ENCODE measurements at places on chromosomes 3 and 15. TPM values are rescaled to one million over a fixed set of nuclear protein-coding genes. Genes with fewer than 3 reads are reported as not detected.

DNA sequence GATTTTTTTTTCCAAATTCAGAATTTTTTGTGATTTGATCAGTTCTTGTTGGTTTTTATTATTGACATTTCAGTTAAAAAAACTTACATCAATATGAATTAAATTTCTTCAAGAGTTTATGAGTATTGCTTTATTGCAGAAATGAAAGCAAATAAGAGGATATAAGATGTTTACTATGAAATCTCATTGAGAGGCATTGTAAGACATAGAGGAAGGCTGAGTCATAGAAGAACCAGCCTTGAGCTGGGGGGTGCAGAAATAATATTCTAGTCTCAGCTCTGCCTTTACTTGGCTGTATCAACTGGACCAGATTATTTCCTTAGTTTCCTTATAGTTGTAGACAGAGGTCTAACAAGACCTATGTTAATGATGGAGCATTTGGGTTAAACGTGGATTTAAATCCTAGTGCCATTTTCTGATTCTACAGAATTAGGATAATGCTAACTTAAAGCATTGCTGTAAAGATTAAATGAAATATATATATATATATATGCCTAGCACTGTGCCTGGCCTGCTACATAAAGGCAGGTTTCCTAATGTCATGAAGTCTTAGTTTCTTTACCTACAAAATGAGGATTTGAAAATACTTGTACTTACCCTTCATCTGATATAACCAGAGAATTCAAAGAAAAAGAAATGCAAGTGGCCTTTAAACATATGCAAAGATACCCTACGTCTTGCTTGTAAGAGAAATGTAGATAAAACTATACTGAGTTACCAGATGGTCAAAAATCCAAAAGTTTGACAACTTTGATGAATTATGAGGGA is 7.3 kb downstream of the FAM98B start:
- DNase-seq, result no peak

GRCh38 chr3:194575484-194576210 is 57.6 kb downstream of the TMEM44 start:
- no peak for DNase-seq

DNA sequence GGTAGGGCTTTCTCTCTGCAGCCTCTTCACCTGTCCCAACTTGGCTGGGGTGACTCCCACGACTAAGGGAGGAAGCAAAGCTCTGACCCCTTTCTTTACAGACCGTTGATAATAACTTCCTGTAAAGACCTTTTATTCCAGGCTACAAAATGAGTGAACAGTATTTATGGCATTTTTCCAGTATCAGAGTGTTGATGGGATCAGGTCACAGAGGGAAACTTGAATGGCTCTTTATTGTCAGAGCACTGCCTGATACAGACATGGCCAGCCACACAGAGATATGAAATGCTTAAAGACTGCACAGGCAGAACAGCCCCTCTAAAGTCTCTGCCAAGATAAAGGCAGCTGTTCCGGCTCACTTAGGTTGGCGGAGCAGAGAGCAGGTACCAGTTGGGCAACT is 1033.9 kb upstream of the NR2F2 start:
- no peak for DNase-seq

DNA sequence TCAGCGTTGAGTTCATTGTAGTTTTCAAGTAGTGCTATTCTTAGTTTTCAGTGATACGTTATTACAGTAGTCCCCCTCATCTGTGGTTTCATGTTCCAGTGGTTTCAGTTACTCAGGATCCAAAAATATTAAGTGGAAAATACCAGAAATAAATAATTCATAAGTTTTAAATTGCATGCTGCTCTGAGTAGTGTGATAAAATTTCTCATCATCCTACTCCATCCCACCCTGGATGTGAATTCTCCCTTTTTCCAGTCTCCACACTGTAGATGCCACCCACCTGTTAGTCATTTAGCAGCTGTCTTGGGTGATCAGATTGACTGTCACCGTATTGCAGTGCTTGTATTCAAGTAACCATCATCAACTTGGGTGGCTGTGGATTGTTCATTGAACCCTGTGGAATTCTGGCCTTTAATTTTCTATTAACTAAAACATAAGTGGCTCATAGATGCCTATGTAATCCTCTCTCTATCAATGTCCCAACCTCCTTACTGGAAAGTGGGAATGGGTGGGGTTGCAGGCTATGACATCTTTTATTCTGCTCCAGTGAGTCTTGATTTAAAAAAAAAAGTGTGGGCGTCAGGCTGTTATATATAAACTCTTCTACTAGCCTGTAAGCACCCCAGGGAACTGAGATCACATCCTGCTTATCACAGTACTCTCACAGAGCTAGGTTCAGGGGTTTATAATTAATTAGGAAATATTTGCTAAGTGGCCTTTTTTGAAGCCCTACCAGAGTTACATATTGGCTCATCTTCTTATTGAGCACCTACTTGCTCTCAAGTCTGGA is 97.5 kb downstream of the CFAP20DC start:
- no peak for DNase-seq

Gene HERC2
- total RNA-seq, result 64.6 TPM

DNA sequence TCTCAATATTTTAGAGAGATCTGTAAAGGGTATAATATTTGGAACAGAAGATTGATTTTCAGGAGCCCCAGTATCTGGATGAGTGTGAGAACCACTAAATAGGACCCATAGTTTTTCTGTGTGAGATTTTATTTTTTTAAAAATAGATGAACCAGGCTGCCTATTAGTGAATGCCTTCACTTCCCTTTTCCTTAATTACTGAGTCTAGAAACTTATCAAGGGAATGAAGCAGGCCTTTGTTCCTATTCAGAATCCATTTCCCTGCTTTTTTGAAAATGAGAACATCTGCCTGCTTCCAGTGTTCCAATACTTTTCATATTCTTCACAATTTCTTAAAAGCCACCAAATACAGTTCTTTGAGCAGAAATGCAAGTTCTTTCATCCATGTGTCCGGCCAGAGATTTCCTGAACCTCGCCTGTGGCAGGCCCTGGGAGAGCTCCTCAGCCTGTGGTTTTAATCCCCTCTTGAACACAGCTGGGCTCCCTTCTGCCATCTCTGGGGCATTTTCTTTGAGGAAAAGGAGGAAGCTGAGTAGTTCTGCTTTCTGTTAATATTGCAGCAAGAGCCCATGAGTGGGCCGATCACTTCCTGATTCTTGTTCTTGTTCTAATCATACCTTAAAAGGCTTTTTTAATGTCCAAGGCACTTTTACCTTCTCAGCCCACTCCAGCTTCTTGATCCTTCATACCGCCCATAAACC is 4.7 kb downstream of the EHD4 start:
- DNase-seq, result no peak

Gene C3orf18
- total RNA-seq, result 13.6 TPM

Gene CA12
- 8.7 TPM for total RNA-seq

DNA sequence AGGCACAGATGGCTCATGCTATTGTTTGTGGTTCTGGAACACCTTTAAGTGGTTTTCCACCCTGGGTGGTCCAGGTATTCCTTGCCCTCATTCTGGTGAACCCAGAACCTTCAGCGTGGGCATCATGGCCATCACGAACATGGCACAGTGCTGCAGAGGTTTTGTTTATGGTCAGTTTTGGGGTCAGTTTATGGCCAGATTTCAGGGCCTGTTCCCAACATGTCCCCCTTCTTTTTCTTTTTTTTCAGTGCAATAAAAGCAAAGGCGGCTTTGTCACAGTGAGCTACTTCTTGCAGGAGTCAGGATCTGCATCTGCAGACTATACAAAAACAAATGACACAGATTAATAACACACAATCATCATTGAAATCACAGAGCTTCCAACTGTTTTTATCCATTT is 1085.0 kb upstream of the ALCAM start:
- DNase-seq, result no peak

DNA sequence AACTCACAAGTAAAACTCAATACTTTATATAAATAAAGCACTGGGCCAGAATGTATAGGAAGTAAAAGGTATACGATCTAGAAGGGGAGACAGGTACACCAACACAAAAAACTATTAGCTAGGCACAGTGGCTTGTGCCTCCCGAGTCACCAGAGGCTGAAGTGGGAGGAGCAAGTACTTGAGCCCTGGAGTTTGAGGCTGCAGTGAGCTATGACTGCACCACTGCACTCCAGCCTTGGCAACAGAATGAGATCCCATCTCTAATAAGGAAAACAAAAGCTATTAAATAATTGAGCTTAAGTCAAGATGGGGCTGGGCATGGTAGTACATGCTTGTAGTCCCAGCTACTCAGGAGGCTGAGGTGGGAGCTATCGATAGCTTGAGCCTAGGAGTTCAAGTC is 17.0 kb downstream of the PIK3CB start:
- DNase-seq, result no peak

DNA sequence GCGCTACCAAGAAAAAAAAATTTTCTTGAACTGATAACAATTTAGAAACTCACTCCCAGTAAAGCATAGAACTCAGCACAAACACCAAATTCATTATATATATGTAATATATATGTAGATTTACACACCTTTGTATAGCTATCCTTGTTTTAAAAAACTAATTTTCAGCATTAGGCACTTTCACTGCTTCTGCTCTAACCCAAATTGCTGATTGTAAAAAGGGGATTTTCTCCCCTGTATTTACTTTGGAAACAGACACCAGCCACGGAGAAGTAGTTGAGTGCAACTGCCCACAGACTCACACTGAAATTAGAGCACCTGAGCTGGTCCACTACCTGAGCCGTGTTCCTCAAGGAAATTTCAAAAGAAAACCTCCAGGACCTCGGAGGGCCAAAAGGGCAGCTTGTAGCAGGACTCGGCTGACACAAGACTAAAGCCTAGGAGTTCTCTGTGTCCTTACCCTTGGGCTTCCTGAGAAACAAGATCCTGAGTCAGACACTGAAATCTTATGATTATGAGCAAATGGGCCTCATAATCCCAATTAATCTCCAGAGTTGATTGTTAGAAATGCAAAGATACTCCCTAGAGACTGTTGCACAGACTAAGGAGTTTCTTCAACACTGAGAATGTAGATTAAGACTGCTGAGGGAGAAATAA is 106.0 kb downstream of the TNIK start:
- no peak for DNase-seq

- DNase-seq, result no peak
These were observed 142.3 kb upstream of the TPM1 start for GRCh38 chr15:62900071-62900802.

Gene GOLGA6L7
- not detected for total RNA-seq

GRCh38 chr3:57100046-57100695 is 39.7 kb downstream of the SPATA12 start:
- peak; percentile 44 for DNase-seq

Gene ARPP19
- 192 TPM for total RNA-seq

GRCh38 chr15:71812966-71813722 is 2.8 kb downstream of the NR2E3 start:
- DNase-seq, result no peak

- no peak for DNase-seq
These were observed 4.2 kb upstream of the APBA2 start for GRCh38 chr15:28881600-28881999.

DNA sequence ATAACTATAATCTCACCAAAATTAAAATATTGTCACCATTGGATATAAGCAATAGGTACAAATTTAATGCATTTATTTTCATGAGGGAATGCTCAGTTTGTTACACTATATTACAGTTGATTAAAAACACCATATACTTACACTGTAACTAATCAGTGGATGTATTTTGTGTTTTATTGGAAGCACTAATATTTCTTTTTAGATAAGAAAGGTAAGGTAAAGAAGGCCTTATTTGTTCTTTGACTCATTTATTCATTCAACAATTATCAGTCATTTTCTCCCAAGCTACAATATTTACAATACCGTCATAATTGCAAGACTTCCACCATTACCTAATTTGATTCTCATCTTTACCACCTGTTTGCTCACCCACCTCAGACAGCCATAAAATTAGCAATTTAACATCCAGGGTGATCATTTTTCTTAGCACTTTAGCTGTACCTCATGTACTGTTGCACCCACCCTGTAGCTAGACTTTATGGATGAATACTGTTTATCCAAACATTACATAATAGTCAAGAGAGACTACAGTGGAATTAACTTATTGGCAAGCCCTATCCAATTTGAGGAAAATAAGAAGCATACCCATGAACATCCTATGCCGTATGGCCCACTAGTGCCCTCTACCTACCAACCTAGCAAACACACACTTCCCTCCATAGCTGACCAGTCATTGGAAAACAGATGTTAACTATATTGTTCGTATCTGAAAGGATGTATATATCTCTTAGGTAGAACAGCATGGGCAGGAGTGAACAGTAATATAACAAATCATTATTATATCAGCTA is 229.6 kb downstream of the BBX start:
- no peak for DNase-seq

Gene RTP3
- total RNA-seq, result not detected

DNA sequence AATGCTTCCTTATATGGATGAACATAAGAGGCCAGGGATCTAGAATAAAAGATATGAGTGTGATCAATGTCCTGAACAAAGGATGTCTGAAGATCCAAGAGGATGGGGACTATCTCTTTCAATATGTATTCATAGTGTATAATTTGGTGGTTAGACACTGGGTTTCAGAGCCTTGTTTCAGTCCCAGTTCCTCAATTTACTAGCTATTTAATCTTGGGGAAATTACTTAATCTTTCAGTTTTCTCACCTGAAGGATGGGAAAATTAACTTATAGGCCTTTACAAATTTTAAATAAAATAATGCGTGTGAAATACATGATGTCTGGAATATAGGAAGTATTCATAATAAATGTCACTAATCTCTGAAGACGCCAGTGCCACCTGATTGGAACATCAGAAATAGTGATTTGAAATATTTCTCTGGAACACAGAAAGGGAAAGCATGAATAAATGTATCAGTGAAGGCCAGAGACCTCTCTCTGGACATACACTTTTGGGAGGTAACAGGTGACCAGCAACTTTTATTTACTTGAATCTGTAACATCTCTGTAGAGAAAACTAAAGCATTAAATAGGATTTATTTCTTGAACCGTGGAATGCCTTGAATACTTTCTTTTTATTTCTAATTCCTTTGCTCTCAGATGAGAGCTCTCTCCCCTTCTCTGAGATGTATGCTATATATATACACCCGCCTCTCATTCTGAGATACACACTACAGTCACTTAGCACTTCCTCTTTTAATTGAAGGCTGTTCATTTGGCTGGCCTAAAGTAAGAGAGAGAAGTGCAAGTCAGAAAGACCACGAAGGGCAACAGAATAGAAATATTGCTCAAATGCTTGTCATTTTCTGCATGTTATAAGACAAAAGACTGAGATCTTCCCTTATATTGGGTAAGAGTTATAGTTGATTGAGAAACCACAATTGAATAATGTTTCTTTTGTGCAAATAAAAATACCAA is 407.1 kb downstream of the LSAMP start:
- no peak for DNase-seq

GRCh38 chr15:22224241-22224671 is 143.9 kb downstream of the OR4M2 start:
- no peak for DNase-seq

GRCh38 chr15:60399246-60399915 is 1.6 kb upstream of the ANXA2 start:
- DNase-seq, result no peak
